ENCODE measurements at places on chromosomes 7 and 10.
A peak's percentile ranks its signal among the peaks of the same experiment; 100 is the strongest.

- DNase-seq: peak; percentile 81
These were observed 13.7 kb downstream of the SRGN start for GRCh38 chr10:69101451-69102095.

DNA sequence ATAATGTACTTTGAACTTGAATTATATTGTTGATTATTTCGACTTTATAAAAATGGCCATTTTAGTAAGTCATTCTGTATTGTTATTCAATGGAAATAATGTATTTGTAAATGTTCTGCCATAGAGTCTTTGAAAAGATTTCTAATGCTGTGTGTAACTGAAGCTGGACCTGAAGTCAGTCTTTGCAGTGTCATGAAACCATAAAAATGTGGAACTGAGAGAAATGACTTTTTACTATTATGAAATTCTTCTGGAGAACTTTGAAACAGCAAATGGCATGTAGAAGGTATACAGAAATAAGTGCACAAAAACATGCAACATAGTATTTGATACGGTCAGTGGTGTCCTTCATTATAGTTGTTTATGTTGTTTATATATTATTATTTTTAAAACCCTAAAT, 59.7 kb upstream of the ADRA2A start:
- no peak for DNase-seq

DNA sequence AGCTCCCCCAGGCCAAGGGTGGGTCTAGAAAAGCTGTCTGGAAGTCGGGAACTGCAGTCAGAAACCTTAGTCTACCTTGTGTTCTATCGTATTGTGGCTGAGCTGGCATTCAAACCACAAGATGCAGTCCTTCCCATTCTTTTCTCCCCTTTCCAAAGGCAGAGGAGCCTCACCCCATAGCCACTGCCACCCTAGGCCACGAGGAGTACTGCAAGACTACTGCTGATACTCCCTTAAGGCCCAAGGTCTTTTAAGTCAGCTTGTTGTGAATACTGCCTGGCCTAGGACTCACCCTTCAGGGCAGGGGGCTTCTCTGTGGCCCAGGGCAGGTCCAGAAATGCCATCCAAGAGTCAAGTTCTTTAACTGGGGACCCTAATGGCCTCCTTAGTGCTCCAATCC, 214.5 kb upstream of the CNTNAP2 start:
- no peak for DNase-seq

GRCh38 chr7:131829947-131830558, 273.6 kb upstream of the PODXL start:
- DNase-seq: peak; percentile 7

GRCh38 chr10:119353421-119353820, 146.1 kb downstream of the GRK5 start:
- no peak for DNase-seq

- peak; percentile 51 for DNase-seq
These were observed 45.2 kb downstream of the NSUN6 start for GRCh38 chr10:18606051-18606695.

GRCh38 chr7:68158686-68159295, 1162.2 kb downstream of the TYW1 start:
- DNase-seq: no peak

DNA sequence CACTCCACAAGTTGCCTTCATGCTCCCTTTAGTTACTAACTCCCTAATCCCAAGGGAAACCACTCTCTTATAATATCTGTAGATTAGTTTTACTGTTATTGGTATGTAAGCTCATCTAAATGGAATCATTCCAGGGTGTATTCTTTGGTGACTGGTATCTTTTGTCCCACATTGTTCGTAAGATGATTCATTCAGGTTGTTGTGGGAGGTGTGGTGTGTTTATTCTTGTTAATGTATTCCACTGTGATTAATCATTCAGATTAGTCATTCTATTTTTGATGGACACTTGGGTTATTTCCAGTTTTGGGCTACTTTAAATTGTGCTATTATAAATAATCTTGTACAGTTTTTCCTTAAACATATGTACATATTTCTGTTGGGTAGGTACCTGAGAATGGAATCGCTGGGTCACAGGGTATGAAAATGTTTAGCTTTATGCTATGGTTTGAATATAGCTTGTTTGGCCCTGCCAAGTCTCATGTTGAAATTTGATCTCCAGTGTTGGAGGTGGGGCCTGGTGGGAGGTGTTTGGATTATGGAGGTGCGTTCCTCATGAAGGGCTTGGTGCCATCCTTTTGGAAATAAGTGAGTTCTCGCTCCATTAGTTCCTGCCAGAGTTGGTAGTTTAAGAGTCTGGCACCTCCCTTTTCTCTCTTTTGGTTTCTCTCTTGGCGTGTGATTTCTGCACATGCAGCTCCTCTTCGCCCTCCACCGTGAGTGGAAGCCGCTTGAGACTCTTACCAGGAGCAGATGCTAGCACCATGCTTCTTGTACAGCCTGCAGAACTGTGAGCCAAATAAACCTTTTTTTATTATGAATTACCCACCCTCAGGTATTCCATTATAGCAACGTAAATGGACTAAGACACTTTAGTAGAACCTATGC, 13.8 kb downstream of the BTRC start:
- DNase-seq: peak; percentile 93

GRCh38 chr10:71562904-71563303, 156.7 kb downstream of the C10orf105 start:
- no peak for DNase-seq

- peak; percentile 53 for DNase-seq
These were observed 1120.6 kb downstream of the SORCS1 start for GRCh38 chr10:106043863-106044262.

DNA sequence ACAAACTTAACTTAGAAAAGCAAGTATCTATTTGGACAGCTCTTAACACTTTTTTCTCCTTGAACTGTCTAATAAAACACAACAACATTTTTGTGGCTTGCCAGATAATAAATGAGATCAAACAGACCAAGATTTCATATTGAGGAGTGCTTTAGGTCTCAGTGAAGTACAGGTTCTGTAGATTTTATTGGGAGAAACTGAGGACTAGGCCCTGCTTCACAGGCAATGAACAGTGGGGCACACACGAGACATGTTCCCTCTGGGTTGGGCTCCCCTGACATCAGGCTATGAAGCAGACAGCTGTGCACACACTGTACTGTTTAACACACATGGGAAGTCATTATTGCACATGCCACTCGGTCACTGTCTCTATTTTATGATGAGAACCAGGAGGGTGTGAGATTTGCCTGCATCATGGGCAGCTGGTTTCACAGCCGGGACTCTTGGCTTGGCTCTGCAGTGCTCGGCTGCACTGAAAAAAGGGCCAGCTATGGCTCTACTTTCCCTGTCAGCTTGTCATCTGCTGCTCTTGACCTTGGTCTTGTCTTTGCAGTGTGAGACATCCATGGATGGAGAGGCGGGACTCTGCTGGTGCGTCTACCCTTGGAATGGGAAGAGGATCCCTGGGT, 4.2 kb downstream of the IGFBP1 start:
- no peak for DNase-seq

GRCh38 chr10:101506829-101507661, 81.0 kb downstream of the POLL start:
- DNase-seq: no peak

DNA sequence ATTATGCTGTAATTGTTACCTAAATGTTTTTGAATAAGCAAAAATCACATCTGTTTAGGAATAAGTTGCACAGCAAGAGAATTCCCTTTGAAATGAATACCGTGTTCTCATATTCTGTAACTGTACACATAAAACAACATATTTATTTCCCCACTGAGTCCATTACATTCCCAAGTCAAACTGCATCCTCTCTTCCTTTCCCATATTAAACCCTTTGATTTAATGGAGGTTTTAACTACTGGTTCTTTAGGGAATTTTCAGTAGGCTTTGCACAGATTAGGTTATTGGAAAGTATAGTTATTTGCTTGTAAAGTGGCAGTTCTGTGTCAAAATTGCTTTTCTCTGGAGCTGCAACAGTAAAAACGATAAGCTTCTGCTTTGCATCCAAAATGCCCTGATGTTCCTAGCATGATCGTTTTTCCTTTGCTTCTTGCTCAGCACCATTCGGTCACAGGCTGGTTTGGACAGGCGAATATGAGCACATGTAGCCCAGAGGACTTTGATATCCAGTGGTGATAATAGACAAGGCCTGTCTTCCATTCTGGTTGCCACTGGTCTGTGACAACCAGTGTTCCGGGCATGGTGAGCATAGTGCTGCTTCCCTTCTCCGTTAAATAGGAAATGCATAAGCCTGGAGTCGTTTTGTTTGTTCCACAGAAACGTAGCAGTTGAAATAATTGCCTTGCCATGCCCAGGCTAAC, 696.1 kb downstream of the AUTS2 start:
- DNase-seq: no peak

DNA sequence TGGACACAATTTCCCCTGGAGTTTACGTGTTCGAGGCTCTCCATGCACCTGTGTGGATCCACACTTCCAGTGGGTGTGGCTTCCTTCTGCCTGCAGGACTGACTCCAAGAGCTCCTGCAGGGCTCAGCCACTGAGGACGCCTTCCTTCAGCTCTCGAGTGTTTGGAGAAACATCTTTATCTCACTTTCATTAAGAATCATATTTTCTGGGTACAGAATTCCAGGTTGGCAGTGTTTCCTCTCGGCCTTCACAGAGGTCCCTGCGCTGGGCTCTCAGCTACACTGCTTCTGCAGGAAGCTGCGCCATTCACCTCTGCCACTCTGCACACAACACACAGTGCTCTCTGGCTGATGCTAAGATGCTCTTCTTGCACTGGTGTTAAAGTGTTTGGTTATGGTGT, 69.9 kb upstream of the NKX6-2 start:
- no peak for DNase-seq

- no peak for DNase-seq
These were observed 11.5 kb upstream of the SNX13 start for GRCh38 chr7:17951742-17952254.

GRCh38 chr10:106226142-106226541, 938.4 kb downstream of the SORCS1 start:
- DNase-seq: no peak

Data from iris pigment epithelial cell (primary cell).